ENCODE measurements at places on chromosomes 16 and 17.

GRCh38 chr17:1222321-1222720, 42.5 kb upstream of the ABR start:
- DNase-seq = no peak

DNA sequence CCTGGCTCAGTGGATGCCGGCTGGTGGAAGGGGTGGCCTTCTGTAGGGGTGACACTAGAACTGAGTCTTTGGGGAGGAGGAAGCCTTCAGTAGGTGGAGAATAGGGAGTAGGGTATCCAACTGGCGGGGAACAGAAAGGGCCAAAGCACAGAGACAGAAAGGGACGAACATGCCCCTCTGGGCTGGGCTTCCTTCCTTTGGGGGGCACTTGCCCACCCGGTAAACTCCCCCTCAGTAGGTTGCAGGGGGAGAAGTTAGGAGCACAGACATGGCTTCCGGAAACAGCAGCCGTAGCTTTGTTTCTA, 774 bp downstream of the ENGASE start:
- DNase-seq = no peak

GRCh38 chr16:53662072-53662471, 41.6 kb downstream of the RPGRIP1L start:
- no peak for DNase-seq

GRCh38 chr16:28604186-28604565, 5.7 kb downstream of the SULT1A1 start:
- no peak for DNase-seq

Measured in NCI-H2227 treated with DMSO at 0.1 percent for 48 hours (cell line).